ENCODE measurements at places on chromosomes 6 and 20. TPM values are rescaled to one million over a fixed set of nuclear protein-coding genes. Genes with fewer than 3 reads are reported as not detected.
A peak's percentile ranks its signal among the peaks of the same experiment; 100 is the strongest.

GRCh38 chr6:51963980-51964379, 123.4 kb downstream of the PKHD1 start:
- DNase-seq, result no peak

GRCh38 chr6:138035070-138035469, 72.1 kb downstream of the PERP start:
- DNase-seq, result no peak

GRCh38 chr6:13166916-13167315, 161.4 kb downstream of the TBC1D7 start:
- no peak for DNase-seq

DNA sequence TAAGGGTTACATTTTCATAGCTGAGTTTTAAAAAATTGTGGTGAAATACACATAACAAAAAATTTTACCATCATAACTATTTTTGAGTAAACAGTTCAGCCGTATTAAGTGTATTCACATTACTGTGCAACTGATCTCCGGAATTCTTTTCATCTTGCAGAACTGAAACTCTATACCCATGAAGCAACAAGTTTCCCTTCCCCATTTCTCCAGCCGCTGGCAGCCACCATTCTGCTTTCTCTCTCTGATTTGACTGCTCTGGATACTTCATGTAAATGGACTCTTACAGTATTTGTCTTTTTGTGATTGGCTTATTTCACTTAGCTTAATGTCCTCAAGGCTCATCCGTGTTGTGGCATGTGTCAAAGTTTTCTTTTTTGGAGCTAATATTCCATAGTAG, 341.6 kb downstream of the QKI start:
- DNase-seq, result no peak

- DNase-seq, result no peak
Measured at GRCh38 chr6:89763550-89763949, 56.0 kb downstream of the MDN1 start.

DNA sequence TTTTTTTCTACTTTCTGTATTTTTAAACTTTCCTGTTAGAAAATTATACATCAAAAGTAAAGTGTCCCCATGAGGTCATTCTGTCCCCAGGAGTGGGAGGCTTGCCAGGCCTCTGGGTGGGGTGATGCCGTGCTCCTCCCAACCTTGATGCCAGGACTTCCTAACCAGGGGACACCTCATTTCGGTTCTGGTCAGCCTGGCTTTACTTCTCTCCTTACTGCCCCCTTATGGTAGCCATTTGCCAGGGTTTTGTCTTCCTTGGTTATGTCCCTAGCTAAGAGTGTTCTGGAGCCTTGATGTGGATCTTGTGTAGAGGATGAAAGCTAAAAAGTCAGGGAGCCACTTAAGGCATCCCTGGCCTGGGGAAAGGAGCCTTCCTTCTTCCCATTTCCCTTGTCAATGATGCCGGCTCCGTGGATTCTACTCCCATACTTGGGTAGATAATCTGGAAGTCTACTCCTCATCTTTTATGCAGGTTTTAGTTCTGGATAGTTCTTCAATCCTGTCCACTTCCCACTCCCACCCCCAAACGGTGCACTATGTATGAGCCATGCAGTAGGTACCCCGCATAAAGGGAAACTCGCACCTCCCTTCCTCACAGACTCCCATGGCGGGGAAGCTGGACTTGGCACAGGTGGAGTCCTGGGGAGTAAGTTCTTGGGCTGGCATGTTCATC, 164.1 kb upstream of the SALL4 start:
- peak; percentile 77 for DNase-seq

DNA sequence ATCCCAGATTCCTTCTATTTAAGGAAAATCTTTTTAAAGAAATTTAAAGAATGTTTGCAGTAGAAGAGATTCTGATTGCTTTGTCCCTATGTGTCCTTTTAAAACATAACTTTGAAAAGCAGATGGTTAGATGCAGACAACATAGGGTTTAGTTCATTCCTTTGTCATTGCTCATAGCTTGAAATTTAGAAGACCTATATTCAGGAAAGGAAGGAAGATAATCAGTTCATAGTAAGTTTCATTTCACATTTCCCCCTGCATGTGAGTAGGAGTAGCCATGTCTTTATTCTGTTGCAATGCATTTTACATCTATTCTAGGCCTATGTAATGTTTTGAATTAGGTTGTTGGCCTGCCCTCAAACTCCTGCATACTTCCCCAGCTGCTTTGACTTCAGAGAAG, 197.9 kb upstream of the GRIK2 start:
- no peak for DNase-seq

GRCh38 chr20:38165089-38165965, at the start of gene TGM2:
Gene TGM2 (minus strand): TSS chr20:38165270. CDS start chr20:38165198, 72 bp downstream.
- peak; percentile 88 for DNase-seq

GRCh38 chr6:145159921-145160320, 575.4 kb downstream of the EPM2A start:
- DNase-seq, result no peak

DNA sequence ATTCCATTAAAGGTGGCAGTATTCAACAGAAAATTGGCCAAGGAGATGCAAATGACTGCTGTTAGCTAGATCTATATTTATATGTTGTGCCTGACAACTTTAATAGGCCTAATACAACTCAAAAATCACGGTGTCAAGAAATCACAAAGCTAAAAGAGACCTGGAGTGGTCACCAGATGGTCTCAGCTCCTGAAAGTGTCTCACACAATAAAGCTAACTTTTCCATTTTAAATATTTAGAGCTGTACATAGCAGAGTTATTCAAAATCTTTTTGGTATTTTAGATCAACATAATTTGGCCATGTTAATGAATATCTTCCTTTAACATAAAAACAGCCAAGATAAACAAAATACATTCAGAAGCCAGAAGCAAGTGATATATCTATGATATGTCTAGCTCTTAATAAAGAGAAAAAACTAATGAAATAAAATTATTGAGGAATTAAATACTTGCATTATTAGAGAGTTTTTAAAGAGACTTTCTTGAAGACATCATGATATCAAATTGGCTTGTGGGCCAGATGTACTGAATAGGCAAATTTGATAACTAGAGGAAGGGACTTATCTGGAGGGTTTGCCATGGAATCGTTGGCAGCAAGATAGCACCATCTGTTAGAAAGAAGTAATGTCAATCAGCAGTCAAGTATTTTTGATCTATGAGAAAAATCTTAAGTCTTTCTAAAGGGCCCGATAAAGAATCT, 84.9 kb upstream of the SCAF8 start:
- DNase-seq, result peak; percentile 47

- DNase-seq, result no peak
Measured at GRCh38 chr20:54654450-54654849, 179.1 kb downstream of the DOK5 start.

DNA sequence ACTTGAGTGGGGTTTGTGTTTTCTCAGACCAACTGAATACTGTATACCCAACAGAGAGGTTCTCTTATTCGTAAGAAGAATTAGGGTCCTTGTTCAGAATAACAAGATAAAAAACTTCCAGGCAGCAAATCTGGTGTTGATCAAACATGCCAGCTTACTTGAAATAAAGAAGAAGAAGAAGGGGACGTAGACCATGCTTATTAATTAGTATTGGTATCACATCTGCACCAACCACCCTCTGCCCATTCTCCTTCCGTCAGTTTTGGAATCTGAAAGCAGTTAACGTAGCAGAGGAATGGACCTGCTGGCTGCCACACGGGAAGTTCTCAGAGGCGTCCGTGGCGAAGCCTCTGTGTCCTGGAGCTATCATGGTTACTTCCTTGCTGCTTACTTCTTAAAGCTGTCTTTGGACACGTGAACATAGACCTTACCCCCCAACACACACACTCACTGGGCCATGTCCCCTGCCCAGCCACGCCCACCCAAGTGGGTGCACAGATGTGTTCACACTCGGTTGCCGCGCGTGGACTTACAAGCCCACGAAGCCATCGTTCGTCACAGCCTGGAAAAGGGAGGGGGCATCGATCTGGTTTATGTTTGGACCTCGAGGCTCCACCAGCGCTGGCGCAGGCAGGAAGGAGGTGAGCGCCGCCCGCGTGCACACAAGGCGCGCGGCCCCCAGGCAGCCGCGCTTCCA, 4.1 kb upstream of the DLL1 start:
- DNase-seq, result no peak

GRCh38 chr6:95383878-95384277, 193.5 kb upstream of the MANEA start:
- DNase-seq, result no peak

GRCh38 chr20:1867495-1868260, 27.5 kb upstream of the SIRPA start:
- DNase-seq, result no peak

- DNase-seq, result no peak
Measured at GRCh38 chr6:52305948-52306767, 21.6 kb upstream of the MCM3 start.

DNA sequence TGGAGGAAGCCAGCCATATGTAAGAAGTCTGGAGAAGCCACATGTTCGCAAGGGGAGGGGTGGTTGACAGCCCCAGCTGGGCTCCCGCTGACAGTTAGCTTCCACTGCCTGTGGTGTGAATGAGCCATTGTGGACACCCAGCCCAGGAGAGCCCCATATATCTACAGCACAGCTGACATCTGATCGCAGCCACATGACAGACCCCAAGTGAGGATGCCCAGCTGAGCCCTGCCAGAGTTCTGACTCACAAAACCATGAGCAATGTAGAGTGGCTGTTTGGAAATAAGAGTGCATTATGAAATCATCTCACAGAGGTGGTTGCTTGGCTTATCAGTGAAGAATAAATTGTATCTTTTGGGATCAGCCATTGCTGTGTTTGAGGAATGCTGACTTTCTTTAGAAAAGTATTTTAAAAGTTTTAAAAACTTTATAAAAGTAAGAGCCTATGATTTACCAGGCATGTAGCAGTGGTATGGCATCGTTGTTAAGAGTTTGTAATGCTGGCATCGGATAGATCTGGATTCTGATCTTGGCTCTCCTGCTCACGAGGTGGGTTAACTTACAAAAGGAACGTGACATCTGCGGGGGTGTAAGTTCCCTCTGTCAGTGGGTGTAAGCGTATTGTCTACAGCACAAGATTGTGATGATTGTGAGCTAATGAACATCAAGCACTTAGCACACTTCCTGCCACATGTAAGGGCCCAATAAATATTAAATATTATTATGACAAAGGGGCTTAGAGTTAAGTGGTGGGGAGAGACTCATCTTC, 24.1 kb downstream of the CFAP61 start:
- DNase-seq, result no peak

- peak; percentile 82 for DNase-seq
Measured at GRCh38 chr6:149766156-149766769, 16.7 kb downstream of the PCMT1 start.

GRCh38 chr6:110537208-110538123, 61.1 kb upstream of the SLC22A16 start:
- DNase-seq, result peak; percentile 97

DNA sequence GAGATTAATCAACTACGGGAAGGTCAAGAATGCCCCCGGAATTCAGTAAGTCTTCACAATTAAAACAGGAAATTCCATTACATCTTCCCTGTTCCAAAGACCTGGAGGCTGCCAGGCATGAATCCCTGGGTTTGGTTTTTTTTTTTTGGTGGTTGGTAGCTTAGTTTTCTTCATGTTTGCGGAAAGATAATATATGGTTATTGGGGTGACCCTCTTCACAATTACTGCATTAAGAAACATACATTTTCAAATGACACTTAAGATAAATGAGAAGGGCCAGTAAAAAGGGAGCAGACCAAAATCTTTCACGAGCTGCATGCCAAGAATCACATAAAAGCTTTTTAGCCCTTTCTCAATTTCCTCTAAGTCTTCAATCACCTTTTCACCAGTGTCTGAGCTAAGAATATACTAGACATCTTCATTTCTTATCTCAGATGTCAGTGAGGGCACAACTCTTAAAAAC, 64.0 kb downstream of the KIF13A start:
- DNase-seq, result peak; percentile 41

GRCh38 chr20:9300534-9300933, 213.9 kb upstream of the LAMP5 start:
- DNase-seq, result no peak

DNA sequence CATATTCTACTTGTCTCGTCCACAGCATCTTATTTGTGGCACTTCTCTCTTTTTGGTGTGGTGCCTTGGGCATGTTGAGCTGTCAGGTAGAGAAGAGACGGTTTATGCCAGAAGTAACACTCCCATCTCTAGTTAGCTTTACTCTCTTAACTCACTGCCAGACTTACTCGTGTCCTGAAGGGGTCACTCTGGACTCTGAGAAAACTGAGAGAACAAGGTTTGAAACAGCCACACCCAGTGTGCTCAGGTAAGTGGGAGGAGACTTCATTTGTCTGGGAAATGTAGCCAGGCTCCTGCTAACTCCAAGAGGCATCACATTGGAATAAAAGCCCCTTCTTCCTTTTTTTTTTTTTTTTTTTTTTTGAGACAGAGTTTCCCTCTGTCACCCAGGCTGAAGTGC, 360.8 kb downstream of the QKI start:
- DNase-seq, result no peak

- DNase-seq, result peak; percentile 65
Measured at GRCh38 chr20:44646023-44646640, 5.4 kb downstream of the ADA start.

DNA sequence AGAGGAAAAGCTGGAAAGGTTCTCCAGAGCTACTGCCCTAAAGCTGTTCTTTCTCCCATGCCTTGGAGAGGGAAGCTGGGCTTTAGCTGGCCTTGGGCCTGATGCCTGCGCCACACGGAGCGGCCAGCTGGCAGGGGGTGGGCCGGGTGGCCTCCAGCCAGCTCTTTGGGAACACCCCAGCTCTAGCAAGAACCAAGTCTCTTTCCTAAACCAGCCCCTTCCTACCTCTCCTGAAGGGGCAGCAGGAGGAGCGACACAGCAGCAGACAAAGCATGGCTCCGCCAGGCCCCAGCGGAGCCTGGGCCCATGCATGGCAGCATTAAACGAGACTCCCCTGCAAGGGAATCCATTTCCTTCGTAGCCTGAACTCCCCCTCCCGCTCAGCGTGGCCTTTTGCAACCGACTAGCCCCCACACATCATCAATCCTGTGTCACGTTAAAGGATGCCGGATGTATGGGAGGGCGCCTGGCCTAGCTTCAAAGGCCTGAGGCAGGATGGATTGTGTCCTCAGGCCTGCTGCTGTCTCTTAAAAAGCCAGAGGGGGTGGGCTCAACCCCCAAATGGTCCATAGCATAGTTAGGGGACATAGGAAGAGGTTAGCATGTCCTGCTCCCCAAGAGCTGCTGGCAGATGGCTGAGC, 14.0 kb downstream of the MRPS18A start:
- no peak for DNase-seq

Gene SNAI1
- total RNA-seq, result 14.5 TPM

Gene SENP6
- 99.1 TPM for total RNA-seq

Gene UBE3D
- total RNA-seq, result 7.6 TPM

Gene BTN1A1
- total RNA-seq, result not detected

Gene OR2H1
- not detected for total RNA-seq

Gene MROH8
- 2.7 TPM for total RNA-seq

Gene TREML1
- not detected for total RNA-seq

Gene STK35
- 17.5 TPM for total RNA-seq

Gene CRISP3
- total RNA-seq, result not detected

Gene NHLRC1
- 2.3 TPM for total RNA-seq

Gene GPX5
- total RNA-seq, result not detected

Gene ADGRF1
- not detected for total RNA-seq

Gene TMEM181
- total RNA-seq, result 34.5 TPM

Gene HLA-DMA
- 1.2 TPM for total RNA-seq

Measured in endothelial cell of umbilical vein (primary cell).